Sigmoid colon (tissue), 7 donors: ENCODE measurements at places on chromosomes 7 and 10. TPM values are rescaled to one million over a fixed set of nuclear protein-coding genes. Genes with fewer than 3 reads are reported as not detected.

CFAP43 gene
- total RNA-seq = 0.68 TPM

DNA sequence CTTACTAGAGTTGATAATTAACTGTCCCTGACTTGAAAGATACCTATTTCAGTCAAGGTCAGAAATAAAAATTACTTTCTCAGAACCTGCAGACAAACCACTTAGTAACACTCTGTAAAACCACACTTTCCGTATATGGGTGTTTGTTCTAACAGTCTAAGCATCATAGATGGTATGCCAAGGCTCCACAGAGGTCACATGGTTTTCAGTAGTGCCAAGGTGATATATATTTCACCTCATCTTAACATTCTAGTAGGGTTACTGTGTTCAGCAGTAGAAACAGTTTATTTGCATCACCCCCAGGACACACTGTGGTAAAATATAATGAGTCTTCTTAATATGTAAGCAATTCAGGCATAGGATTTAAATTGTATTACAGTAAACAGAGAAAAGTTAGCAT is 61.5 kb downstream of the KCND2 start:
- H3K4me1 ChIP-seq = no peaks in the 10 kb centered on the region
- DNase-seq = no peak
- H3K27me3 ChIP-seq = no peaks in the 10 kb centered on the region
- H3K36me3 ChIP-seq = no peaks in the 10 kb centered on the region

GRCh38 chr7:148914208-148914777 is 30.2 kb upstream of the EZH2 start:
- no peak overlapping the region for H3K4me3 ChIP-seq
- peaks cover 4% of the 10 kb centered on the region for H3K27me3 ChIP-seq
- no peaks in the 10 kb centered on the region for H3K4me1 ChIP-seq

GRCh38 chr7:147756300-147756699 is 834.3 kb upstream of the C7orf33 start:
- H3K4me3 ChIP-seq = no peak overlapping the region
- H3K36me3 ChIP-seq = no peaks in the 10 kb centered on the region
- no peaks in the 10 kb centered on the region for H3K4me1 ChIP-seq
- H3K27ac ChIP-seq = no peak overlapping the region
- H3K27me3 ChIP-seq = no peaks in the 10 kb centered on the region

- no peak overlapping the region for H3K4me3 ChIP-seq
- H3K4me1 ChIP-seq = peaks cover 32% of the 10 kb centered on the region
- no peaks in the 10 kb centered on the region for H3K36me3 ChIP-seq
- no peaks in the 10 kb centered on the region for H3K27me3 ChIP-seq
- no peak for DNase-seq
Observed at GRCh38 chr7:108140671-108141070, 10.5 kb upstream of the LAMB4 start.

DNA sequence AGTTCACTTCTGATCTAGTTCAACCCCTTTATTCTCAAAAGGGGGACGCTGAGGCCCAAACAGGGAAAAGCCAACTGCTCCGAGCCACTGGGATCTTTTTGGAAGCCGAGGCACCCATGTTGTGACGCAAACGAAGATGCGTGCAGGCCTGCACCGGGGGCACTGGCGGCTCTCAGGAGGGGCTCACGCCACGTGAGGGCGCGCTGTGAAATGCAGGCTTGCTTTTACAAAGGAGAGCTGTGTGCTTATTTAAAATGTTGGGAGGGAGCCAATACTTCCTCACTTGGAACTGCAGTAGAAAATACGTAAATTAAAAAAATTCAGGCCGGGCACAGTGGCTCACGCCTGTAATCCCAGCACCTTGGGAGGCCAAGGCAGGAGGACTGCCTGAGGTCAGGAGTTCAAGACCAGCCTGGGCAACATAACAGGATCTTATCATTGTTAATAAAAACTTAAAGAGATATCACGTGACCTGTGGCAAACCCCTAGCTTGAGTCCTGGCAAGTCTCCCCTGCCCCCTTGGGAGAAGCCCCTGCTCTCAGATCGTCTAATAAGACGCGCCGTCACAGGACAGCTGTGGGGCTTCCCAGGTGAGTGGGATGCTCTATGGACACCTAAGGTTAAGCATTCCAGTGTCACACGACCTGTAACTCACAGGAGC is 16.3 kb downstream of the BRI3 start:
- no peak overlapping the region for H3K27ac ChIP-seq
- peaks cover 5% of the 10 kb centered on the region for H3K36me3 ChIP-seq
- H3K27me3 ChIP-seq = no peaks in the 10 kb centered on the region
